ENCODE measurements at places on chromosomes 4 and X.

GRCh38 chr4:3220476-3221183 is 28.3 kb upstream of the MSANTD1 start:
- DNase-seq = no peak

DNA sequence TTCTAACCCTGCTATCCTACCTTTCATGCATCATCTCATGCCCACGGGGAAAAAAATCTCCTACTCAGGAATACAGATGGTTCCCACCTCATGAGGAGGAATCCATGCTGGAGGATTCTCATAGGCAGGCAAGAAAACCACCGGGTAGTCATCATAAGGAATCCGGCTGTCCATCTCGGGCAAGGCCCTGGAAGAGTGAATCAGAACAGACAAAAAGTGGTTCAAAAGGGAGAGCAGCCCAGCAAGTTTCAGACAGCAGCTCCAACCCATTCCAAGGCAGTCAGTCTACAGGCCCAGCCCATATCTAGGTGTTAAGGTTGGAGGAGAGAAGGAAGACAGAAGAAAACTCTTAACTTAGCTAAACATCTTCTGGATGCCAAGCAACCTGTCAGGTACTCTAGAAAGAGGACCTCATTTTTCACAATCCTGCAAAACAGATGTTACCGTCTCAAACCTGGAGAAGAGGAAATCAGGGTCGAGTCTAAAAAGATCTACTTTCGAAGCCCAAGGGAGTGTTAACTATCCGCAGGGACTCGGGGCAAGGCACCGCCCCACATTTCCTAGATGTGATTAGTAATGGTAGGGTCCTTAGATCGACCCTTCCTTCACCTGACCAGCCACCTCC is 447 bp downstream of the PDZD11 start:
- peak; percentile 61 for DNase-seq

- DNase-seq = peak; percentile 14
Measured at GRCh38 chr4:56570041-56570440, 64.5 kb downstream of the ARL9 start.

- no peak for DNase-seq
Measured at GRCh38 chr4:74667944-74668343, 126.4 kb downstream of the BTC start.

DNA sequence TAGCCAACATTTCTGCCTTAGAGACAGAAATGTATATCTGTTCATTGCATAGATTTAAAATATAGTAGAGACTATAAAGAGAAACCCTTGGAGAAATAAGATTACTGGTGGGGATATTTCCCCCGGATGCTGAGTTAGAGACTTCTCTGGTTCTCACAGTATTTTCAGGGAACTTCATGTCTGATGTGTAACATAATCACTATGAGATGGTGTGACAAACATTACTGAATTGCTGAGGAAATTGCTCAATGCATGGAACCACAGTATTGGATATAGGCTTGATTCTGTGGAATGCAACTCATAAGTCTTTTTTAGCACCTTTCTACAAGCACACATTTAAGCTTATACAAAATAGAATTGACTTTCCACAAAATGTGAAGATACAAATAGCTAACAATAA is 152.7 kb downstream of the SOWAHB start:
- DNase-seq = peak; percentile 64

DNA sequence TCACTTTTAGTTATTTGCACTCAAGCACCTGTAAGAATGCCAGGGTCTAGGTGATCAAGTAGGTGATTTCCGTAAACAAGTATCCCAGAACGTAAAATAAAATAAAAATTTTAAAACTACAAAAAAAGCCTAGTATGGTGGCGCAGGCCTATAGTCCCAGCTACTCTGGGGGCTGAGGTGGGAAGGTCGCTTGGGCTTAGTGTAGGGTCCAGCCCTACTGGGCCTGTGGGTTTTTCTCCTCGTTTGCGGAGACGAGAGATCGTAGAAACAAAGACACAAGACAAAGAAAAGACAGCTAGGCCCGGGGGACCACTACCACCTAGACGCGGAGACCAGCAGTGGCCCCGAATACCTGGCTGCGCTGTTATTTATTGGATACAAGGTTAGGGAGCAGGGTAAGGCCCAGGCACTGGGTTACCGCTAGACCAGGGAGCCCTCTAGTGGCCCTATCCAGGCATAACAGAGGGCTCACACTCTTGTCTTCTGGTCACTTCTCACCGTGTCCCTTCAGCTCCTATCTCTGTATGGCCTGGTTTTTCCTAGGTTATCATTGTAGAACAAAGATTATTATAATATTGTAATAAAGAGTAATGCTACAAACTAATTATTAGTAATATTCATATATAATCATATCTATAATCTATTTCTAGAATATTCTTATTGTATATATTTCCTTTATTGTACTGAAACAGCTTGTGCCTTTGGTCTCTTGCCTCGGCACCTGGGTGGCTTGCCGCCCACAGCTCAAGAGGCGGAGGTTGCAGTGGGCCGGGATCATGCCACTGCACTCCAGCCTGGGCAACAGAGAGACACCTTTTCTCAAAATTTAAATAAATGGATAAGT is 38.4 kb downstream of the SAGE1 start:
- DNase-seq = peak; percentile 49

DNA sequence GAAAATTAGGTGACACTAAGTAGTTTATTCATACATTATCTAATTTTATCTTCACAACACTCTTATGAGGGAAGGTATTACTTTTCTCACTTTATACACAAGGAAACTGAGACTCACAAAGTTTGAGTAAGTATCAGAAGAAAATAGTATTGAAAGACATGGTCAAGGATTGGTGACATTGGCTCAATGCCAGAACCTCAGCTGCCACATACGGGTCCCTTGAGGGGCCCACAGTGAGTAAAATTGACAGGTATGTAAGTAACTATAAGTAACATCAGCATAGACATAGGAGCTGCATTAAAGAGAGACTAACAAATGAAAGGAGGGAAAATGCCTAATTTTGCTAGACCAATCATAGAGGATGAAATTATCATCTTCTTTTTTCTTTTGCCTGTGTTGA is 134.1 kb downstream of the COX18 start:
- no peak for DNase-seq

DNA sequence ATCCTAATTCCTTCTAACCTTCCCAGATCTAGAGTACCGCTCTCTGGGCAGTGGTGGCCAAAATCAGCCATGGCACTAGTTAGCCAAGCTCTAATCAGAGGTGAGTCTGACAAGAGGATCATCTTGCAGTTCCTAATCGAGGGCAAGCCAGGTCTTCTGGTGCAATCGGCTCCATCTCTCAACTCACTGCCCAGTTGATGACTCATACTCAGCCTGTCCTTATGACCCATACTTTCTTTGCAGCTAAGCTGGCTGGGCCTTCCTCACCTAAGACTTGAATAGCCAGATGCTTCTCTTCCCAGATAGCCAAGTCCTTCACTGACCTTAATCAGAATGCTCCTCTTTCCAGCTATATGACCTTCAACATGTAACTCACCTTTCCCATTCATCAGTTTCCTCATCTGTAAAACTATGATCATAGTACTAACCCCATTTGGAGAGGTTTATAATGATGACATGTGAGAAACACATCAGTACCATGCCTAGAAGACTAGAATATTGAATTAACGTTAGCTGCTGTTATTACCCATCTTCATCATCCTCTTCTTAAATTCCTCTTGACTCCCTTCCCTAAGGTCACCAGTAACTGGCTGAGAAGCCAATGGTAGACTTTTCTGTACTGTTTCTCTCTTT is 57.1 kb downstream of the RELL1 start:
- DNase-seq = peak; percentile 90

DNA sequence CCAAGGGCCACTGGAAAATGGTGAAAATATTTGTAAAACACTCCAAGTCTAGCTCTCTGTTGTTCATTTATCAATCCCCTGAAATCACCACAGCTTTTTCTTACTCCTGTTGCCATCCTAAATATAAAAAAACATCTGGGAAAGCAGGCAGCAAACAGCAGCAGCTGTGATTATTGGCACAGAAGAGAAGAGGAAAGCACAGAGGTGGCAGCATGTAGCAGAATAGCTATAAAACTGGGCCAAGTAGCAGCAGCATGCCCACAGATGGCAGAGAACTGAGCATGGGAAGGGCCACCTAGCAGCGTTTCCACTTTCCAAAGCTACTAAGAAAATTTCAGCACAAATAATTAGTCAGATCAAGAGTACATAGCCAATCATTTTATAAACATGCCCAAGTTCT is 307.2 kb downstream of the SLC7A11 start:
- no peak for DNase-seq

DNA sequence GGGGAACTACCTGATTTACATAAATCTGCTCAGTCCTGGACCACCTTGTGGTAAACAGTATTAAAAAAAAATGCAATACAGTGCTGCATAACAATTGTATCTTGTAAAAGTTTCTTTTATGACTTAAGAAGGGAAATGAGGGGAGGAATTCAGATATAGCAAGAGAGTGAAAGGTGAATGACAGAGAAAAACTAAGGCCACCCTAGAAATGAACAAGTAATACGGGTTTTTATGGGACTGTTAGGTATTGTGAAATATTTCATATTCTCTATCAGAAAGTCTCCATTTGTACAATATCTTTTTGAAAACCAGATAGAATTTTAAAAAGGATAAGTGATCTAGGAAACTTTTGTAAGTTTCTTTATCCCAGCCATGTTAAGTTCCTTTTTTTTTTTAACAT is 69.7 kb upstream of the NOCT start:
- no peak for DNase-seq

DNA sequence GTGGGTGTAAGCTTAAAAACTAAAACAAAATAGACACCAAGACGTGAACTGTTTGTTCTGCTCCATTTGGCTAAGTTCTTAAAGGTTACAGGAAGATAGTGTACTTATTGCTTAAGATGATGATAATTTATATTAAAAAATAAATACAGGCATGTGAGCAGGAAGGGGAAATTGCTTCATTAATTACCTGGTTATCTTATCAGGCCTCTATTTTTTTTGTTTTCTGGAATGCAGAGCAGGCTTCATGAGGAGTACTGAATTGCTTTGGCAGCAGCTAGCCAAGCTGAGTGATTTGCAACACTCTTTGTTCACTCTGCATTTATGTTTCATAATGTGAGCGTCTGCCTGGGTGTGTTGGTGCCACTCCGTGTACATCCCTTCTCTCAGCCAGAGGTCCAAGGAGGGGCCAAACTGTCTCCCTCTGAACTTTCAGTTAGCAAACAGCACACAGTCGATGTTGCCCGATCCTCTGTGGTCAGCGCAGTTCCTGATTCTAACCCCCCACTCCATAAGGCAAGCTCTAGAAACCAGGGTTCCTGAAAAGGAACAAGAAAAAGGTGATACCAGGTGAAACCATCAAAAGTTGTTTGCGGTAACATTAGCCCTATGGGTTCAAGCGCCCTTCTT is 348.2 kb downstream of the SPRY1 start:
- DNase-seq = no peak

- DNase-seq = no peak
Measured at GRCh38 chrX:112941209-112941837, 100.7 kb upstream of the AMOT start.

DNA sequence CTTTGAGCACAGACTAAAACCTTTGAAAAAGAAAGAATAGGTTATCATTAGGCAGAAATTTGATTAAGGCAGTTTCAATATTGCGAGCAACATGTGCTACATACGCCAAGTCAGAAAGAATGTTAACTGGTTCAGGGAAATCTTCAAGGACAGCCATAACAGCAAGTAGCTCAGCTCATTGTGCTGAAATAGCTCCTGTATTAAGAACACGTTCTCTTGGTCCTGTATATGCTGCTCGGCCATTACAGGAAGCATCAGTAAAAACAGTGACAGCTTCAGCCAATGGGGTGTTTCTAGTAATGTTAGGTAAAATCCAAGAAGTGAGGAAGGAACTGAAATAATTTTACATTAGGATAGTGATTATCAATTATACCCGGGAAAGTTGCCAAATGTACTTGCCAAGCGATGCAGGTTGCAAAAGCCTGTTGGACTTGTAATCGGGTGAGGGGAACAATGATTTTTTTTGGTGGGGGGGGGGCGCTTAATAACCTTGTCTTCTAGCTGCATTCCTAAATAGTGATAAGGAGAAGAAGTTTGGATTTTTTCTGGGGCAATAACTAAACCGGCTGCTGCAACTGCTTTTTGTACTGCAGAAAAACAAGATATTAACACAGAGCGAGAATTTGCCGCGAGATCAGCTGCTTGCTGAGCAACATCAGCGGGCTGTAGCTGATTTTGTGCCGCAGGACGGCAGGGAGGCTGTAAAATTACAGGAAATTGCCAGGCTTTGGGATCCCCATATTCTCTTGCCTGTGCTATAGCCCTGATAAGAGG is 49.4 kb upstream of the RASSF6 start:
- no peak for DNase-seq

GRCh38 chrX:65643531-65644052 is 23.9 kb upstream of the MSN start:
- DNase-seq = peak; percentile 13

- no peak for DNase-seq
Measured at GRCh38 chr4:141599853-141600252, 36.5 kb upstream of the IL15 start.

- DNase-seq = no peak
Measured at GRCh38 chr4:102007959-102008425, 217.5 kb downstream of the BANK1 start.

DNA sequence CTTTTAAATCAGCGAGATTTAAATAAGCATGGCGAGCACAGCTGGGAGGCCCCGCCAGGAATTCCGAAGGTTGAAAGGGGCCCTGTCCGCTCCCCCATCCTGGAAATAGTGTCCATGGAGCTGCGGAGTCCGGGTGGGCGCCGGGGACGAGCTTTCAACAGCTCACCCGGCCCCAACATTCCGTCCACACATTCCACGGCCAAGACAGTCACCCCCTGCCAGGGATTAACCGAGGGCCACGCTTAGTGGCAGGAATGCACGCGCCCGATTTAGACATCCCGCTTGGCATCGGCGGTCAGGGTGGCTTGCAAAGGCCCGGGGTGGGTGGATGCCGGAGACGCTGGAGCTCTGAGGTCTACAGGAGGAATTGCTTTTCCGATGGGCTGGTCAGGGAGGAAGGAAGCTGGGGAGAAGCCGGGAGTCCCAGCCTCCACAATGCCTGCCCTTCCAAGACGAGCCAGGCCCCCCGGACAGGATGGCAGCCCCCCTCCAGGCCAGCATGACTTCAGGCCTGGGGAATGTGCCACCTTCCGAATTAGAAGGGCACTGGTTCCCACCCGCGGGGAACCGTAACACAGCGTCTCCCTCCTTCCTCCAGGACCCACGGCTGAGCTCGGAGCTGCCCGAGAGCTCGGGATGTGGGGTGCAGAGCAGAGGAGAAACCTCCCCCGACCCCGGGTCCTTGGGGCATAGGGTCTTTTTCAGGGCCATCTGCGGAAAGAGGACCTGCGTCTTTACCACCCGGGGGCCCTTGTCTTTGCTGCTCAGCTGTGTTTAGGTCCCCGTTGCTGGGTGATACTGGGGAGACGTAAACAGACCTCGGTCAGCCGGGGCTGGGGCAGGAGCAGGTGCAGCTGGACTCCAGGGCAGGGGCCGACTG is 26.9 kb upstream of the PPP2R3B start:
- no peak for DNase-seq
